SJSA1 (cell line): ENCODE measurements at places on chromosomes 11 and 22.

DNA sequence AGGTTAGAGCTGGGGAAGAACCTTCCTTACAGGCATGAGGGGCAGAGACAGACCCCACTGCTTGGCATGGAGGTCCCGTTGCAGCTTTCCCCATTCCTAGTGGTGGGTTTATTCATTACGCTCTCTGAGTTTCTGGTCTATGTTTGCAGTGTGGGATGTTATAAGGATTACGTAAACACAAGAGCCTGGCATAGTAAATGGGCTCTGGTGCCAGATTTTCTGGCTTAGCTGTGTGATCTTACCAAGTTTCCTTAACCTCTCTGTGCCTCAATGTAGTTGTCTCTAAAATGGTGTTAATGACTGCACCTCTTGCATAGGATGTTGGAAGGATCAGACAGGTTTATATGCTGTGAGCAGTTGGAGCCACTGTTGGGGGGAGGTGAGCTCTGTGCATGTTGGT lies 15.1 kb downstream of the DTX4 start:
- H3K36me3 ChIP-seq = peaks cover 79% of the 10 kb centered on the region
- DNase-seq = no peak
- H3K27ac ChIP-seq = no peak overlapping the region
- H3K4me1 ChIP-seq = peaks cover 36% of the 10 kb centered on the region
- no peak overlapping the region for H3K4me3 ChIP-seq

DNA sequence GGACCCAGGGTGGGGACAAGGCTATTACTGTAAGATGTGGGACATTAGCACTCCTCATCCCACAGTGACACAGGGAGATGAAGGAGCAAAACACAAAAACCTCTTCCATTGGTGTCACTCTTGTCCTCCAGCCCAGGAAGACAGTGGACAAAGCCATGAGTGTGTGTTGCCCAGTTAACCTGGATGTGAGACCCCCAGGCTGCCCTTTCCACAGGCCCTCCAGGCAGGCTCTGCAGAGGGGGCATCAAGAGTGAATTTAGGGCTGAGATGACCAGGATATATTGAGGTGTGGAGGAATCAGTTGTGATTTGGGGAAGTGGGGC lies 111.3 kb downstream of the GGTLC2 start:
- H3K27ac ChIP-seq = no peak overlapping the region
- H3K36me3 ChIP-seq = no peaks in the 10 kb centered on the region
- no peaks in the 10 kb centered on the region for H3K27me3 ChIP-seq
- no peaks in the 10 kb centered on the region for H3K4me1 ChIP-seq

- no peaks in the 10 kb centered on the region for H3K27me3 ChIP-seq
- no peak for DNase-seq
- no peaks in the 10 kb centered on the region for H3K4me1 ChIP-seq
- H3K27ac ChIP-seq = no peak overlapping the region
- H3K4me3 ChIP-seq = no peak overlapping the region
- H3K36me3 ChIP-seq = no peaks in the 10 kb centered on the region
Measured at GRCh38 chr11:72336163-72336562, 92.2 kb upstream of the PHOX2A start.

- H3K36me3 ChIP-seq = peaks cover 66% of the 10 kb centered on the region
- no peak overlapping the region for H3K27ac ChIP-seq
- no peak overlapping the region for H3K4me3 ChIP-seq
- peaks cover 58% of the 10 kb centered on the region for H3K4me1 ChIP-seq
- DNase-seq = no peak
- H3K27me3 ChIP-seq = no peaks in the 10 kb centered on the region
Measured at GRCh38 chr11:12765428-12765827, 91.2 kb downstream of the TEAD1 start.

GRCh38 chr11:2265854-2266585 lies 4.4 kb downstream of the ASCL2 start:
- no peak for DNase-seq
- H3K4me3 ChIP-seq = no peak overlapping the region
- H3K36me3 ChIP-seq = no peaks in the 10 kb centered on the region
- H3K27me3 ChIP-seq = peaks cover 78% of the 10 kb centered on the region
- peaks cover 12% of the 10 kb centered on the region for H3K4me1 ChIP-seq

- H3K36me3 ChIP-seq = no peaks in the 10 kb centered on the region
- H3K27ac ChIP-seq = no peak overlapping the region
- no peaks in the 10 kb centered on the region for H3K4me1 ChIP-seq
- H3K27me3 ChIP-seq = no peaks in the 10 kb centered on the region
- DNase-seq = no peak
Measured at GRCh38 chr11:80084608-80085007, 643.8 kb upstream of the TENM4 start.

DNA sequence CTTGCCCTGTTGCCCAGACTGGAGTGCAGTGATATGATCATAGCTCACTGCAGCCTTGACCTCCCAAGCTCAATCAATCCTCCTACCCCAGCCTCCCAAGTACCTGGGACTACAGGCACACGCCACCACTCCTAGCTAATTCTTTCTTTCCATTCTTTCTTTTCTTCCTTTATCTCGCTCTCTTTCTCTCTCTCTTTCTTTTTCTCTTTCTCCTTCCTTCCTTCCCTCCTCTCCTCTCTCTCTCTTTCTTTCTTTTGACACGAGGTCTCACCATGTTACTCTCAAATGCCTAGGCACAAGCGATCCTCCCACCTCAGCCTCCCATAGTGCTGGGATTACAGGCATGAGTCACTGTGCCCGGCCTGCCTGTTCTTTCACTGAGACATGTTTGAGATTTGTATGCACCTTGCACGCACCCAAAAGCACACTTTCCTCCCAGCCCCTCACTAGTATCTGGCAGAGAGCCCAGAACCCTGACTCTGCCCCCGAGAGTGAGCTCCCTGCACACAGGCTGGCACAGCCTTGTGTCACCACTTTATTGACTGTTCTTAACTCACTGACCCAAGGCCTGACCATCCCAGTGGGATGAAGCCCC lies 56.8 kb downstream of the CD6 start:
- peaks cover 7% of the 10 kb centered on the region; the same call in 1 of the 2 replicates for H3K27me3 ChIP-seq
- no peak overlapping the region for H3K27ac ChIP-seq
- no peaks in the 10 kb centered on the region for H3K36me3 ChIP-seq
- H3K4me3 ChIP-seq = no peak overlapping the region
- DNase-seq = no peak
- H3K4me1 ChIP-seq = no peaks in the 10 kb centered on the region

DNA sequence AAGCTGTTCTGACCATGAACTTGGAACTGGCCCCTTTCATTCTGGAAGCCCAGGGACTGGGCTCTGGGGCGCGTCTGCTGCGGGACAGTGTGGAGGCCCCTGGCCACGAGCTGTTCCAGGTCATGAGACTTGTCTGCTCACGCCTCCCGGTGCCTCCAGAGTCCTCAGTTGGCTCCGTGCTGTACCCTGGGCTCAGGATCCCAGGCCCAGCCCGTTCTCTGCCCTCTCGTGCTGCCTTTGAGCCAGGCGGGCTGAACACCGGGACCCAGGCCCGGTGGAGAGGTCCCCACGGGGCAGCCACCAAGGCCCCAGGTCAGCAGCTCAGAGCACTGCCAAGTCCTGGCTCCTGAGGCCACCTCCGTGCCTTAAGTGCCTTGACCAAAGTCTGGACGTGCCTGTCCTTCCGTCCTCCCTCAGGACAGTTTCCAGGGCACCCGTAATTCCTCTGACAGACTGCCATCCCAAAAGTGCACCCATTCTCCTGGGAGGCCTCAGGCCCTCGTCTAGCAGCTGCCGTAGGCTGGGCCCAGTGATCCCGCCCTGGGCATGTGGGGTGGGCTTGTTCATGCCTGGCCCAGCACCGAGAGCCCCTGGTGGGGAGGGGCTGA lies 36.3 kb upstream of the PPARA start:
- DNase-seq = no peak
- no peak overlapping the region for H3K4me3 ChIP-seq
- H3K27me3 ChIP-seq = no peaks in the 10 kb centered on the region
- H3K27ac ChIP-seq = no peak overlapping the region
- H3K36me3 ChIP-seq = peaks cover 73% of the 10 kb centered on the region

- DNase-seq = no peak
- no peaks in the 10 kb centered on the region for H3K27me3 ChIP-seq
- no peaks in the 10 kb centered on the region for H3K4me1 ChIP-seq
- no peak overlapping the region for H3K27ac ChIP-seq
Measured at GRCh38 chr11:59078435-59078834, 7.7 kb upstream of the GLYATL1B start.

GRCh38 chr11:57356268-57356667 lies 18.1 kb downstream of the P2RX3 start:
- no peaks in the 10 kb centered on the region for H3K36me3 ChIP-seq
- DNase-seq = no peak
- H3K27ac ChIP-seq = no peak overlapping the region
- H3K4me3 ChIP-seq = no peak overlapping the region

DNA sequence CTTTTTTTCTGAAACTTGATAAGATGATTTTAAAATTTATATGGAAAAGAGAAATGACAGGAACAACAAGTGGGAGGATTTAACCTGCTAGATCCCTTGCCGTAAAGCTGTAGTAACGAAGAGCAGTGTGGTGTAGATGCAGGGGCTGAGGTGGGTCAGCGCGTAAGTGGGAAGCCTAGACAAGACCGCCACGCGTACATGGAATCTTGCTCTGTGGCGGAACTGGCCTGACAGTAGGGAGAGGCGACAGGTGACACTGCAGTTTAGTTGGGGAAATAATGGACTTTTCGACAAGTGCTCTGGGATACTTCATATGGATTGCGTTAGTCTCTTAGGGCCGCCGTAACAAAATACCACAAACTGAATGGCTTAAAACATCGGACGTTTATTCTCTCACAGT lies 28.8 kb downstream of the TNRC6B start:
- H3K36me3 ChIP-seq = peaks cover 4% of the 10 kb centered on the region; the same call in 1 of the 2 replicates
- H3K4me1 ChIP-seq = peaks cover 35% of the 10 kb centered on the region
- H3K27ac ChIP-seq = no peak overlapping the region
- DNase-seq = no peak

- no peaks in the 10 kb centered on the region for H3K27me3 ChIP-seq
- no peaks in the 10 kb centered on the region for H3K36me3 ChIP-seq
- H3K4me1 ChIP-seq = no peaks in the 10 kb centered on the region; the same call in 1 of the 2 replicates
Measured at GRCh38 chr22:21074102-21074715, 28.5 kb downstream of the LRRC74B start.

GRCh38 chr11:88013508-88014065 lies 161.7 kb downstream of the RAB38 start:
- DNase-seq = no peak
- no peak overlapping the region for H3K4me3 ChIP-seq
- H3K27me3 ChIP-seq = no peaks in the 10 kb centered on the region
- no peaks in the 10 kb centered on the region for H3K36me3 ChIP-seq
- no peak overlapping the region for H3K27ac ChIP-seq

DNA sequence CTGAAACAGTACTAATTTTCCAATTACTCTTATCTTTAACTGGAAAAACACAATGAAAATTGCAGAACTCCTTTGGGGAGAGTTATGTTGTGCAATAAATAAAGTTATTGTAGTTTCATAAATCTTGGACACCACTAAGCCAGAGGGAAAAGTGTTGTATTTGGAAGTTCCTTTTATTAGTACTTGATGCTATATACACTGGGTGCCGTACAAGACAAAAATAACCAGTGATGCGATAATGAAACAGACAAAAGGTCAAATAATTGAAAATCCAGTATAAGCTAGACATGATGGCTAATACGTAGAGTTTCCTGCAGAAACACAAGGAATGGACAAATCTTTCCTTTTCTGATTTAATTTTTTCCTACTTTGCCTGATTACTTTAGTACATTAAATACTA lies 541.1 kb downstream of the ETS1 start:
- H3K27ac ChIP-seq = no peak overlapping the region
- H3K36me3 ChIP-seq = no peaks in the 10 kb centered on the region
- no peak overlapping the region for H3K4me3 ChIP-seq
- H3K27me3 ChIP-seq = no peaks in the 10 kb centered on the region

DNA sequence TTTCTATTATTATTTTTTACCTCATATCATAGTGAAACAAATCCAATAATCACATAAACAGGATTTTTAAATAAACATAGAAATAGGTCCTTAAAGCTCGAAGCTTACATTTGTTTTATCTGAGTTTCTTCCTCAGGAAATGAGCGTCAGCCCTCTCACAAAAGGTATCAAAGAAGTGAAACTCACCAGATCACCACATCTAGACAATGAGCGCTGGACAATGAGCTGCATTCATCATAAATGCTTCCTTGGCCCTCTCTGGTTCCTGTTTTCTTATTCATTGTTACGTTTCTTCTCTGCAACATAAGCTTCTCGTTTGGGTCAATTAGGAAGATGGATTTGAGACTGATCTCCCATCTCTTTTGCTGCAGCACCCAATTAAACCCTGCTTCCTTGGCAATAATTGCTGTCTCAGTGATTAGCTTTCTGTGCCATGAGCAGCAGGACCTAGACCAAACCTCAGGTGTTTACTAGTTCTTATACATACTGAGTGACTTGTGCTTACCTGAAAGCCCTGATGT lies 649.9 kb upstream of the LUZP2 start:
- H3K27ac ChIP-seq = no peak overlapping the region
- H3K27me3 ChIP-seq = no peaks in the 10 kb centered on the region
- no peak overlapping the region for H3K4me3 ChIP-seq
- H3K4me1 ChIP-seq = no peaks in the 10 kb centered on the region

GRCh38 chr11:34275486-34275885 lies 82.3 kb downstream of the ABTB2 start:
- H3K27ac ChIP-seq = no peak overlapping the region
- H3K4me1 ChIP-seq = 0 out of 2 replicates have a peak, but pooled peaks cover 3% of the 10 kb centered on the region
- no peaks in the 10 kb centered on the region for H3K36me3 ChIP-seq

DNA sequence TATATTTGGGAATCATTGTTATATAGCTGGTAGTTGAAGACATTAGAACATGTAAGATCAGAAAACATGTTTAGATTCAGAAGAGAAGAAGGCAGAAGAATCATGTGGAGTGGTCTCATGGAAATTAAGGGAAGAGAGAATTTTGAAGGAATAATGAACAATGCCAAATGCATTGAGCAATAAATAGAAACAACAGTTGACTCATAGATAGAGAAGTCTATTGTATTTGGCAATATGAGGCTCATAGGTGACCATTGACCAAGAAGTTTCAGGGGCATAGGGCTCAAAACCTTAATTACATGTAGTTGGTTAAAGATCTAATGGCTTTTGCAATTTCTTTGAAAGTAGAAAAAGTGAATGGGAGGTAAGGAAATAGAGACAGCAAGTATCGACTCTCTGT lies 123.9 kb downstream of the PAX6 start:
- peaks cover 13% of the 10 kb centered on the region; the same call in 1 of the 2 replicates for H3K4me1 ChIP-seq
- no peaks in the 10 kb centered on the region for H3K27me3 ChIP-seq
- no peaks in the 10 kb centered on the region for H3K36me3 ChIP-seq
- no peak overlapping the region for H3K27ac ChIP-seq
- H3K4me3 ChIP-seq = no peak overlapping the region
- DNase-seq = no peak

GRCh38 chr22:27784120-27784475 lies 17.5 kb downstream of the MN1 start:
- peaks cover 6% of the 10 kb centered on the region; the same call in 1 of the 2 replicates for H3K4me1 ChIP-seq
- no peak for DNase-seq
- H3K27me3 ChIP-seq = no peaks in the 10 kb centered on the region
- H3K36me3 ChIP-seq = peaks cover 4% of the 10 kb centered on the region; the same call in 1 of the 2 replicates
- H3K4me3 ChIP-seq = no peak overlapping the region

DNA sequence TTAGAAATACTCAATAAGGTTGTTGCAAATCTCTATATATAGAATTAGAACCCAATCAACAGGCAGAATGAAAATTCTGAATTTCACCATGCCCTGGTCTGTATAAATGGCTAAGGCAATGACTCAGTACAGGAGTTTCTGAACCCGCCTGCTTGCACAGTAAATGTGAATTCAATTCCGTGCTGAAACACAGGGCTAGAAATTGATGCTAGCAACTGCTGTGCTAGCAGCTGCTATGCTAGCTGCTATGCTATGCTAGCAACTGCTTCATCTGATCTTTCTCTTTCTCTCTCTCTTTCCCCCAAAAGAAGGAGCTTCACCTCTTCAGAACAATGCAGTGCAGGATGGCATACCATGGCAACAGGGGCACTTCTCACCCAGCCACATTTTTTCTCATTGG lies 9.7 kb upstream of the OR52J3 start:
- no peak overlapping the region for H3K27ac ChIP-seq

- no peak for DNase-seq
- H3K27me3 ChIP-seq = no peaks in the 10 kb centered on the region
Measured at GRCh38 chr11:88484873-88485621, 147.5 kb upstream of the CTSC start.
